DMS53 (cell line): ENCODE measurements at places on chromosomes 3 and 15.

- DNase-seq, result no peak
These were observed 20.6 kb downstream of the SMAD3 start for GRCh38 chr15:67085818-67086636.

- DNase-seq, result no peak
These were observed 25.0 kb upstream of the ACAP2 start for GRCh38 chr3:195467641-195468390.

DNA sequence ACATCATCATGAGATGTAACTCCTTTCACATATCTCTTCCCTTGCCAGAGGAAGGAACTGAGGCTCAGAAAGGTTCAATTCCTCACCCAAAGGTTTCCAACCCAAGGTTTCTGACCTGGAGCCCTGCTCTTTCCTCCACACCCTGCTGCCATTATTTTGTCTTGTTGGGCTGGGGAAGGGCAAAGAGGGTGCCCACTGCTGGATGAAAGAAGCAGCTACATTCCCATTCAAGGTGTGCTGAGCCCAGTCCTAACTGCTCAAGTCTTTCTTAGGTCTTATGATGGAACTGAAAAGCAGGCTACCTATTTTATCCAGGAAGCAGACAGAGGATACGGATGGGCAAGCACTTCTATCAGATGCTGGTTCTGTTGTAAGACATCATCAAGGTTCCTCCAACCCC lies 258.0 kb upstream of the CTDSPL start:
- DNase-seq, result no peak

DNA sequence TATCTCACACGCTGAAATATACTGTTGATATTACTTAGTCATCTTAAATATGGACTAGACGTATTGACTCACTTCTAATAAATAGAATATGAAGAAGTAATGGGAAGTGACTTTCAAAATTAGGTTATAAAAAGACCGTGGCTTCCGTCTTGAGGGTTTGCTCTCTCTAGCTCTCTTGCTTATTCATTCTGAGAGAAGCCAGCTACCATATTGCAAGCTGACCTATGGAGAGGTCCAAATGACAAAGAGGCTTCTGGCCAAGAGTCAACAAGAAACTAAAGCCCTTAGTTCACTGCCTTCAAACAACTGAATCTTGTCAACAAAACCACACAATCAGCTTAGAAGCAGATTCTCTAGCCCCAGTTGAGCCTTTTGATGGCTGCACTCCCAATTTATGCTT lies 46.1 kb downstream of the SLC9C1 start:
- no peak for DNase-seq

DNA sequence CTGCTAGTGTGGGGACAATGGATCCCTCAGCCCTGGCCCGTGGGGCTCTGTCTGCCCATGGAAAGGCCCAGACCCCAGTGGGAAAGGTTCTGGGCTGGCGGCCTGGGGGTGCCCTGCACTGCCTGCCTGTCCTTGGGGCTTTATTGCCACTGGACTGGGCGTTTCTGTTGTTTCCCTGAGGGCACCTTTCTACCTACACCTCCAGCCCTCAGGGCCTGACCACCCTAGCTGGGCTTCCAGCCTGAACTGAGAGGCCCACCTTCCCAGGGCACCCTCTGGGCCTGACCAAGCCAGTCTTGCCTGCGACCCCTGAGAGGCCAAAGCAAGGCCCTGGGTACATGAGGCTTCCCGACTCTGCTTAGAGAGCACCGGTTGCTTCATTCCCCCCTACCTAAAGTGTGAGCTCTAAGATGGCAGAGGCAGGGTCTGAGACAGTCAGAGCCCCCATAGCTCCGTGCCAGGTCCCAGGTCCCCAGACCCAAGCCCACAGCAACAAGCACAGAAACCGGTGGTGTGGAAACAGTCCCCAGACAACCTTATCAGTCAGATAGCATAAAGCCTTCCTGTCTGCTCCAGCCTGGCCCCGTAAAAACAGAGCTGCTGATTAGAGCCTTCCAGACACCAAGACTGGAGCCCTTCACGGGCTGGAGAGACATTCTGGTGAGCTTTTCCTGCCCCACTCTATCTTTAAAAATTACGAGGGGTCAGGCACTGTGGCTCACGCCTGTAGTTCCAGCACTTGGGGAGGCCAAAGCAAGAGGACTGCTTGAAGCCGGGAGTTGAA lies 102.8 kb downstream of the CHSY1 start:
- no peak for DNase-seq

DNA sequence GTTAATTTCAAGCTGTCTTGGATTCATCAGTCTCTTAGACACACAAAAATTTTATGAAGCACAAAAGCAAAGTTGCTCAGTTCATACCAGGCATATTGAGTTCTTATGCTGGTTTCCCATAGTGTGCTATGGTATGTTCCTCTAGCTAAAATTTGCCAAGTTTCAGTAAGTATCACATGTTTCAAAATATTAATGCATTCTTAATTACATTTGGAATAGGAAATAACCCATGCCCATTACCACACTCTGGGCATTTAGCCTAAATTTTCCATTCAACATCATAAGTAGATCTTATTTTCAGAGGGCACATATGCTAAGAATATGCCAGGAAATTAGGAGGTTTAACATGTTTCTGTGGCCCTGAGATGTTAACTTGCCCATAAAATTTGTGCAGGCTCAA lies 289.9 kb downstream of the SHOX2 start:
- no peak for DNase-seq

DNA sequence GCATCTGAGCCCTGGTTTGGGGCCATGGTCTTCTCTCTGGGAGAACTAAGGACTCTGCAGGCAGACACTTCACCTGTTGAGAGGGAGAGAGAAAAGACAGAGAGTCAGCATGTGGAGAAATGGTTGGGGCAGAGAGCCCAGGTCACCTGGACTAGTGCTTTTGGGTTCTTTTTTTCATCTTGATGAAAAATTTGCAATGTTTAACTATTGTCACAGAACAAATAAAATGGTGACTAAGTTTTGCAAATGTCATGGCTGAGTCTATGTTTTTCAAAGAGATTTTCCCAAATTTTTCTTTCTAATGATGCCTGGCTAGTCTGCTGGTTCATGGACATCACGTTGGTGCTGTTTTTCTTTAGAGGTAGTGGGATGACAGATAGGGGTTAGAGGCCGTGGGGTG lies 17.8 kb downstream of the FAH start:
- no peak for DNase-seq

- no peak for DNase-seq
These were observed 49.4 kb upstream of the LCTL start for GRCh38 chr15:66614951-66615760.
